ENCODE measurements at places on chromosomes 2 and 18. TPM values are rescaled to one million over a fixed set of nuclear protein-coding genes. Genes with fewer than 3 reads are reported as not detected.

- DNase-seq = peak; percentile 76
These were observed 59.0 kb upstream of the LDLRAD4 start for GRCh38 chr18:13159579-13159978.

DNA sequence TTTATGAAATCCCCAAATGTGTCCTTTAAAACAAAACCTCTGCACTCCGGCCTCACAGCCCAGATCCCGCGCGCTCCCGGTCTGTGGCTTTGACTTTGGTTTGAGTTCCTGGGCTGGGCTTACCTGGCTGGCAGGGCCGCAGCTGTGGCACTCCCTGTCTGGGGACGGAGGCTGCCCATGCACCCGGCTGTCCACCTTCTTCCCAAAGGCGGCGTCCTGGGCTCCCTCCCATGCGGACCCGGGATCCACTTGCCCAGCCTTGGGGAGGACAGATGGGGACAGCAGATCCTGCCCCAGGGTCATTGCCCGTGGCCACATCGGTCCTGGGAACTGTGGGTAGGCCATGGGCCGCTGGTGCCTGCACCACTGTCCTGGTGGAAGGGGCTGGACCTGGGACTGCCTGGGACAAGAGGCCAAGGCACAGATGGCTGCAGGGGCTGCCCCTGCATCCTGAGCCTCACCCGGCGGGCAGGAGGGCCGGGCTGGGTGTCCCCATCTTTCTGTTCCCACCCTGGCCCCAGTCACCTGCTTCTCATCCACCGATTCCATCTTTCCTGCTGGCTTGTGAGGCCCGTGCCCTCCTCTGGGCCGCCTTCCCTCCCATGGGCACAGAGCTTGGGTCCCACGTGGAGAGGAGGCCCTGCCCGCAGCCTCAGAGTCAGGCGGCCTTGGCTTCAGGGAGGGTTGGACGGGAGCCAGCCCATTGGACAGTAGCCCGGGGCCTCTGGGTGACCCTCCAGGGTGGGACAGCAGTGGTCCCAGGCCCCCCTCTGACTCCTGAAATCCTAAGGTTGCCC, 27.7 kb downstream of the NFATC1 start:
- no peak for DNase-seq

CFAP65 gene
- not detected for total RNA-seq

DNA sequence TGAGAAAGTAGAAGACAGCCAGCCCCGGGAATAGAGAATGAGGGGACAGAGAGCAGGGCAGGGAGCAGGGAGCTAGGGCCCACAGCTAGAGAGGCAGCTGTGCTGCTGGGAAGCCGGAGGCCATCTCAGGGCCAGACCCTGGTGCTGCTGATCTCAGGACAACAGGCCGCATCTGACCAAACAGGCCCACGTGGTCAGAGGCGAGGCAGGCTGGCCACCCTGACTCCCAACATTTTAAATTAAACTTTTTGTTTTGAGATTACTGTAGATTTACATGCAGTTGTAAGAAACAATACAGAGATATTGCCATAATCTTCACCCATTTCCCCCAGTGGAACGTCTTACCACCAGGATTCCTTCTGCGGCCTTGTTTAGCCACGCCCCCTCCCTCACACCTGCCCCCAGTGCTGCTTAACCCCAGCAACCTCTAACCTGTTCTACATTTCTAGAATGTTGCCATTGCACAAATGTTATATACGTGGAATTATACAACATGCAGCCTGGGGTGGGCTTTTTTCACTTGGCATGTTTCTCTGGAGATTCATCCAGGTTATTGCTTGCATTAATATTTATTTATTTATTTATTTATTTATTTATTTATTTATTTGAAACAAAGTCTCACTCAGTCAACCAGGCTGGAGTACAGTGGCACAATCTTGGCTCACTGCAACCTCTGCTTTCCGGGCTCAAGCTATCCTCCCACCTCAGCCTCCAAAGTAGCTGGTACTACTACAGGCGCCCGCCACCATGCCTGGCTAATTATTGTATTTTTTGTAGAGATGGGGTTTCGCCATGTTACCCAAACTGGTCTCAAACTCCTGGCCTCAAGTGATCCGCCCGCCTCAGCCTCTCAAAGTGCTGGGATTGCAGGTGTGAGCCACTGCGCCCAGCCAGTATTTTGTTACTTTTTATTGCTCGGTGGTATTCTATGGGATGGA, 48.6 kb upstream of the GPR17 start:
- DNase-seq = no peak

GRCh38 chr2:239226677-239227581, 173.9 kb downstream of the HDAC4 start:
- no peak for DNase-seq

- DNase-seq = no peak
These were observed 23.6 kb upstream of the CATIP start for GRCh38 chr2:218332920-218333645.

CYP1B1 gene
- not detected for total RNA-seq

ARHGAP25 gene
- total RNA-seq = not detected

DNA sequence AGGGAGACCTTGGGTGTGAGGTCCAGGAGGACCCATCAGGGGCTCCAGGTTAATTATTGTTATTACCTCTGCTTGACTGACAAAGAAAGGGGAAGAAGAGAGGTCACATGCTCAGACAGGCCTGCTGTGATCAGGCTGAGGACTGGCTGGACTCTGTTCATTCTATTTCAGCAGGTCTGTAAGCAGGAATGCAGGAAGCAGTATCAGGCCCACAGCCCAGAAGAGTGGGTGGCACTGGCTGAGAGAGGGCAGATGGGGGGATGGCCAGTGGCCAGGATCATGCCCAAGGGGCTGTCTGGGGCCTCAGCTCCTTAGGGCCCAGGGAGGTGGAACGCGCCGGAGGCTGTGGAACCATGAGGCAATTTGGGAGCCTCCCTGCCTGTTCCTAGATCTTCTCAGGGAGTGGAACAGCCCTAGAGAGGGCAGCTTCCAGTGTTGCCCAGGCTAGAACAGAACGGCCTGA, 43.7 kb upstream of the ZBTB7C start:
- peak; percentile 85 for DNase-seq

- DNase-seq = no peak
These were observed 4.1 kb upstream of the VSNL1 start for GRCh38 chr2:17536416-17536815.

- DNase-seq = no peak
These were observed 7.2 kb upstream of the TAF1B start for GRCh38 chr2:9836074-9836473.

Data from HepG2 (cell line).